T-cell (primary cell): ENCODE measurements at places on chromosomes 13 and 19.

DNA sequence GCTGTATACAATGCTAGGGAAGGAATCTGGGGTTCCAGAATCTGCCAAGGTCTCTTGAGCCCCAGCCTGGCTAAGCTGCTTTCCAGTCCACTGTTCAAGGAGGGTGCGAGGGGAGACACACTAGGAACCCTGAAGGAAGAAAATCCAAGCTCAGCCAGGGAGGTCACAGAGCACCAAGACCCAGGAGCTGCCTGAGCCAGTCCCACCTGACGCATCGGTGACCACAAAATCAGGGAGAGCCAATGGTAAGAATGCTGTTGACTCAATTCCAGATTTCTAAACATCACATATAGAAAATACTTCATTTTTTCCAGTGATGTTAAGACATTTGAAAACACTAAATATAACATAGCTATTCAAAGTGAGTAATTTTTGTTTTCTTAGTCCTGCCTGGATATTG is 50.1 kb downstream of the CEP89 start:
- DNase-seq: no peak

GRCh38 chr13:100234006-100234405 is 145.1 kb downstream of the PCCA start:
- DNase-seq: no peak

DNA sequence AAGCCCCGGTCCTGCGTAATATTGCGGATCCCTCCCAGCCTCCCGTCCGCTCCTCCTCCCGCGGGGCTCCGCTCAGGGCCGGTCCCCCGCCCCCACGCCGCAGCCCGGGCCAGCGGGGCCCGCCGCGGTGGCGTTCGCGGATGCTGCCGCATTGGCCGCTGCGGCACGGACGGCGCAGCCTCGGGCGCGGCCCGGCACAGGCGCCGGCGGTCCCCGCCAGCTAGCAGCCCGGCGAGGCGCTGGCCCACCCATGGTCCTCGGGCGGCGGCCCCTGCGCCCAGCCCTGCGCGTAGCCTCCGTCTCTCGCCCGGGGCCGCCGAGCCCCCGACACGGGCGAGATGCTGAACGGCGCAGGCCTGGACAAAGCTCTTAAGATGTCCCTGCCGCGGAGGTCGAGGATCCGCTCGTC is at the start of gene ATP8A2:
Gene ATP8A2, plus strand, starts transcription at position 100 of the 409 bp plus-strand sequence. Its CDS starts 239 bp downstream, at position 339.
- DNase-seq: no peak

- DNase-seq: no peak
These were observed 5.4 kb downstream of the NOP53 start for GRCh38 chr19:47750752-47751151.

DNA sequence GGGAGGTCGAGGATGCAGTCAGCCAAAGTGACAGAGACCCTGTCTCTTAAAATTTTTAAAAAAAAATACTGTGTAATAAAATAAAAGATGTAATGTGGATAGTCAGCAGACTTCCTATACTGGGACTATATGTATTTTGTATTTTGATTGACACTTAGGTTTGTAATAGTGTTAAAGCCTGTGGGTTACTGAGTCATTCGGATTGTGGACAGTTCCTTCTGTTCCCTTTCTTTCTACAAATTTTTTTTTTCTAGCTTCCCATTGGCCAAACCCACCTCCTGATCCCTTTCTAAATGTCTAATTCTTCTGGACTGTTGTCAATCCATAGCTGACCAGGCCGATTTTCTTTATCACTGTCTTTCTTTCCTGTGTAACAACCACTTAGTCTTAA is 108.0 kb downstream of the DNAJC3 start:
- no peak for DNase-seq

DNA sequence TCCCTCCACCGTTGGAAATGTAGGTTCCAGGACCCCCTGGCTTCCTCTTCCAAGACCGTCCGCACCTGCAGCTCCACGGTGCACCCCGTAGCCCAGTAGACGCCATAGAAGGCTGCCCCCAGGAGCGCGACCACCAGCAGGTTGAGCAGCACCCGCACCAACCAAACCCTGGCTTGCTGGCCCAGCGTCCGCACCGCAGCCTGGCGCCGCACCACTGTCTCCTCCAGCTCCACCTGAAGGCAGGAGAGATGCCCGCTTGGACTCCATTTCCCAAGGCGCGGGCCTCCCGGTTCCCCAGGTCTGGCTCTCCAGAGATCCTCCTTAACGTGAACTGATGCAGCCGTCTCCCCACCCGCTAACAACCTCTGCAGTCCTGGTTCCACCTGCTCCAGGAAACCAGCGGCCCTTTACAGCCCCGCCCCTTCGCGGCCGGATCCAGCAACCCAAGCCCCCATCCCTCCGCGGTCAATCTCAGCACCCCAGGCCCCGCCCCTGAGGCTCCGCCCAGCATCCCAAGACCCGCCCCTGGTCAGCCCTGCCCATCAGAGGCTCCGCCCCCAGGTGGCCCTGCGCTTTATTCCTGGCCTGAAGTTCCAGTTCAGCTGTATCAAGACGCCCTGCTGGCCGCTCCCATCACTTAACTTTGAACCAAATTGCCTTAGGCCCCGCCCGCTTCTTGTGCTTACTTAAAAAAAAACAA is 5.0 kb upstream of the LENG1 start:
- DNase-seq: peak; percentile 40

GRCh38 chr13:108795841-108796240 is 166.4 kb downstream of the MYO16 start:
- DNase-seq: no peak

DNA sequence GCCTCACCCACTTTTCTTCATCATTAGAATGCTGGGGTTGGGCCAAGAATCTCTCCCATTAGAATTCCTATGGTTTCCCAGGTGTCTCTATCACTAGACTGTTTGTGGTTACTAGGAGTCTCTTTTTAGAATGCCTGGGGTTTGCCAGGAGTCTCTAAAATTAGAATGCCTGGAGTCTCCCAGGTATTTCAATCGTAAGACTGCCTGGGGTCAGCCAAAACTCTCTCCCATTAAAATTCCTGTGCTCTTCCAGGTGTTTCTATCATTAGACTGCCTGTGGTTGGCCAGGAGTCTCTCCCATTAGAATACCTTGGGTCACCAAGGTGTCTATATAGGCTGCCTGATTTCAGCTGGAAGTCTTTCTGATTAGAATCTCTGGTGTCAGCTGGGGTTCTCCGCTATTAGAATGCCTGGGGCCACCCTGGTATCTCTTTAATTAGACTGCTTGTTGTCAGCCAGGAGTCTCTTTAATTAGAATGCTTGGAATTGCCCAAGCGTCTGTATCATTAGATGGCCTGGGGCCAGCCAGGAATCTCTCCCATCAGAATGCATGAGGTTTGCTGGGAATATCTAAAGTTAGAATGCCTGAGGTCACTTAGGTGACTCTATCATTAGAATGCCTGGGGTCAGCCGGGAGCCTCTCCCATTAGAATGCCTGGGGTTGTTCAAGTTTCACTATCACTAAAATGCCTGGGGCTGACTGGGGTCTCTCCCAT is 1479.2 kb downstream of the UQCRFS1 start:
- no peak for DNase-seq

DNA sequence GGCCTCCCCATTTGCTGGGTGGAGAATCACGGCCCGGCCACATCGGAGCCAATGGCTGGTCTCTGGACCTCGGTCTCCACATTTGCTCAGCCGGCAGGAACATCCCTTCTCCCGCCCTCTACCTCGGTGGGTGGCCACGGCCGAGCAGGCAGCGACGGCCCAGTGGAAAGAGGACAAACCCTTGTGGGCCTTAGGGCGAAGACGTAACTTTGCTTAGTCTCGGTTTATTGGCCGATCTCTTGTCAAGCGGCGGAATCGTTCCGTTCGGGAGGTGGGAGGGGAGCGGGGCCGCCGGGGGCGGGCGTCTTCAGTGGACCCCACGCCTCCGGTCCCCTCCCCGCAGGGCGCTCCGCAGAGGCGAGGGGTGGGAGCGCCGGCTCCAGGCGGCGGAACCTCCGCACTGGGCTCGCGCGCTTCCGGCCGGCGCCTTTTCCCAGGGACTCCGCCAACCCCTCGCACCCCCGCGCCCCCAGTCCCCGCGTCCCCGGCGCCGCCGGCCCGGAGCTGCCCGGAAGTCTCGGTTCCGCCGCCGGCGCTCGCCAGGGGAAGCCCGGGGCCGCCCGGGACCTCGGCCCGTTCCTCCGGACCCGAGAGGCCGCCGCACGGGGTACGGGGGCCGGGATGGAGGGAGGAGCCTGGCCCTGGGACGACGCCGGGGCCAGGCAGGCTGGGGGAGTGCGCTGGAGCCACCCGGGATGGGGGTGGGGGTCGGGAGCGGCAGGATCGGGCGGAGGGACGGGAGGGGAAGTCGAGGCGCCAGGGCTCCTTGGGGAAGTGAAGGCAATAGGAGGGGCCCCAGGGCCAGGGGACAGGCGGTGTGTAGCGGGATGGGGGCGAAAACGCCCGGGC is at the start of gene ZNF580:
Gene ZNF580, plus strand, starts transcription at position 426 of the 849 bp plus-strand sequence. CDS start 1,507 bp downstream, outside the sequence.
- DNase-seq: no peak

DNA sequence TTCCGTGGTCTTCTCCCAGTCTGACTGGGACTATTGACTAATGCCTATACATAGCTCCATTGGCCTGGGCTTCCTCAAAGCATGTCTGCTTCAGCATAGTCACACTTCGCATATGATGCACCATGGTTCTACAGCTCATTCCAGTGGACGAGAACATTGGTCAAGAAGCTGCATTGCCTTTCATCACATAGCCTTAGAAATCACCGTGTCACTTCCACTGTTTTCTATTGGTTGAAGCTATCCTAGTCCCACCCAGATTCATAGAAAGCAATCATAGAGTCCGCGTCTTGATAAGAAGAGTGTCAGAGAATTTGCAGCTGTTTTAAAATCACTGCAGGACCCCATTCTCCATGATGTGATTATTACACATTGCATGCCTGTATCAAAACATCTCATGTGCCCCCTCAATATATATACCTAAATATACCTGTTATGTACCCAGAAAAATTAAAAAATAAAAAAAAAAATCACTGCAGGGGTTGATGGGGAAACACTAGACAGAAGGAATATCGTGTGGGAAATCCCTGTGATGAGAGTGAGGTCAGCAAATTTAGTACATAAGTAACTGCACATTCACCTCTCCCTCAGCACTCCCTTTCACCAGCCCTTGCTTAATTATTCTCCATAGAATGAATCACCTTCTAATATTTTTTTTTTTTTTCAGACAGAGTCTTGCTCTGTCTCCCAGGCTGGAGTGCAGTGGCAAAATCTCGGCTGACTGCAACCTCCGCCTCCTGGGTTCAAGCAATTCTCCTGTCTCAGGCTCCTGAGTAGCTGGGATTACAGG is 2.2 kb upstream of the ARHGAP33 start:
- DNase-seq: no peak
